ENCODE measurements at places on chromosomes 16 and 17. TPM values are rescaled to one million over a fixed set of nuclear protein-coding genes. Genes with fewer than 3 reads are reported as not detected.

Gene ENO3
- 12.1 TPM for total RNA-seq

Gene ASPHD1
- not detected for total RNA-seq

Gene OMG
- not detected for total RNA-seq

Gene NEK8
- total RNA-seq: 9.3 TPM

Gene SCNN1G
- 20.4 TPM for total RNA-seq

Gene UMOD
- total RNA-seq: 1.3 TPM

Gene VAMP2
- 6.7 TPM for total RNA-seq

Gene KRT12
- total RNA-seq: 57.6 TPM

Gene CCL4
- total RNA-seq: not detected

- no peak overlapping the region for H3K4me3 ChIP-seq
- H3K4me1 ChIP-seq: peaks cover 33% of the 10 kb centered on the region
- no peak for DNase-seq
- peaks cover 100% of the 10 kb centered on the region for H3K36me3 ChIP-seq
Measured at GRCh38 chr17:73201215-73202069, 8.6 kb downstream of the COG1 start.

- no peaks in the 10 kb centered on the region for H3K27me3 ChIP-seq
- H3K4me3 ChIP-seq: peak overlapping the region; percentile 84
- peaks cover 56% of the 10 kb centered on the region for H3K4me1 ChIP-seq
Measured at GRCh38 chr17:54967621-54968261, 713 bp downstream of the COX11 start.

GRCh38 chr17:66819466-66819865 lies 15.5 kb upstream of the CACNG5 start:
- DNase-seq: no peak
- H3K27ac ChIP-seq: no peak overlapping the region
- no peaks in the 10 kb centered on the region for H3K4me1 ChIP-seq
- H3K36me3 ChIP-seq: no peaks in the 10 kb centered on the region
- no peaks in the 10 kb centered on the region for H3K27me3 ChIP-seq
- no peak overlapping the region for H3K4me3 ChIP-seq

GRCh38 chr16:80390046-80390445 lies 150.7 kb upstream of the DYNLRB2 start:
- H3K36me3 ChIP-seq: no peaks in the 10 kb centered on the region
- no peak overlapping the region for H3K27ac ChIP-seq

GRCh38 chr17:9875441-9875840 lies 29.6 kb downstream of the RCVRN start:
- no peaks in the 10 kb centered on the region for H3K36me3 ChIP-seq
- H3K4me3 ChIP-seq: no peak overlapping the region
- no peak for DNase-seq
- no peaks in the 10 kb centered on the region for H3K27me3 ChIP-seq
